Frontal cortex (tissue), 4 donors: ENCODE measurements at places on chromosomes 4 and X. TPM values are rescaled to one million over a fixed set of nuclear protein-coding genes. Genes with fewer than 3 reads are reported as not detected.

USP27X gene
- total RNA-seq: 15.9 TPM

HTR2C gene
- 11.0 TPM for total RNA-seq

HS3ST1 gene
- total RNA-seq: 6.9 TPM

GRCh38 chr4:27764526-27764837 lies 903.8 kb downstream of the STIM2 start:
- no peak for DNase-seq

GRCh38 chr4:11367371-11367770 lies 61.3 kb downstream of the HS3ST1 start:
- peak; percentile 72 for DNase-seq

DNA sequence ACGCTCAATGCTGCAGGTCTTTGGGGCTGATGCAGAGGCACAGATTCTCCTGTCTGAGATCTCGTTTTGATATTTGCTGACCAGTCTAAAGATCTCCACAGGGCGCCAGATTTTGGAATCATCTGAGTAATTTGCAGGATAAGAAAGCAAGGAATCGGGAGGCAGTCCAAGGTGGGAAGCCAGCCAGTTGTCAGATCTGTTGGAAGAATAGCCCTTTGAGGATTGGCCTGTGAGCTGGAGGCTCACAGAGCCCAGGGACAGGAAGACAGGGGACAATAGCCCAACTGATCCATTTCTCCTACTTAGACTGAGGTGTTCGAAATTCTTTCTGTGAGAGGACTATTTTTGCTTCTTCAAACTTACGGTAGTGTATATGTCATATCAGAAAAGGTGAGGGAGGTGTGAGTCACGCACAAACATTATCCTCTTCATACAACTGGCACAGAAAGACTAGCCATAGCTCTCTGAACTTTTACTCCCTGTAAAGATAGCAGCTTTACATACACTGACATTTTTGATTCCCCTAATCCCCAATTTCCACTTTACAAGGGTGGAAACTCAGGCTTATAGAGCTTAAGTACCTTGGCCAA lies 8.8 kb downstream of the DIPK2B start:
- DNase-seq: no peak
